Type B pancreatic cell (in vitro differentiated cells): ENCODE measurements at places on chromosomes 7 and 10. TPM values are rescaled to one million over a fixed set of nuclear protein-coding genes. Genes with fewer than 3 reads are reported as not detected.
A peak's percentile ranks its signal among the peaks of the same experiment; 100 is the strongest.

GRCh38 chr10:11902646-11903045 is 79.5 kb downstream of the PROSER2 start:
- peaks cover 8% of the 10 kb centered on the region for H3K4me1 ChIP-seq
- no peak overlapping the region for H3K4me3 ChIP-seq
- no peaks in the 10 kb centered on the region for H3K36me3 ChIP-seq
- H3K27ac ChIP-seq = no peak overlapping the region
- no peaks in the 10 kb centered on the region for H3K27me3 ChIP-seq
- no peak for DNase-seq

DNA sequence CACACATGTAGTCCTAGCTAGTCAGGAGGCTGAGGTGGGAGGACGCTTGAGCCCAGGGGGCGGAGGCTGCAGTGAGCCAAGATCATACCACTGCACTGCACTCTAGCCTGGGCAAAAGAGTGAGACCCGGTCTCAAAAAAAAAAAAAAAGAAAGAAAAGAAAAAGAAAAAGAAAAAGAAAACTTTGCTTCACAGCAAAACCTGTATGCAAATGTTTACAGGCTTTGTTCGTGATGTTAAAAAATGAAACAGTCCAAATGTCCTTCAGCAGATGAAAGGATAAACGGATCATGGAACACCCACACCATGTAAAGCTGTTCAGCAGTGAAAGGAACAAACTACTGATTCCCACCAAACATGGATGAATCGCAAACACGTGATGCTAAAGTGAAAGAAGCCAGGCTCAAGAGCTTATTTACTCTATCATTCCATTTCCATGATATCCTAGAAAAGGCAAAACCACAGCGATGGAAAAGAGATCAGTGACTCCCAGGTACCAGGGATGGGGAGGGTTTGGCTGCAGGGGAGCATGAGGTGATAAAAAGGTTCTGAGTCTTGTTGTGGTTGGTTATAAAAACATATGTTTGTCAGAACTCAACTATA is 15.1 kb downstream of the LRRC20 start:
- H3K27ac ChIP-seq = no peak overlapping the region
- DNase-seq = no peak
- H3K4me3 ChIP-seq = no peak overlapping the region
- peaks cover 7% of the 10 kb centered on the region for H3K4me1 ChIP-seq
- no peaks in the 10 kb centered on the region for H3K36me3 ChIP-seq
- H3K27me3 ChIP-seq = no peaks in the 10 kb centered on the region

- H3K36me3 ChIP-seq = no peaks in the 10 kb centered on the region
- H3K4me1 ChIP-seq = no peaks in the 10 kb centered on the region
- peak; percentile 29 for DNase-seq
- H3K27ac ChIP-seq = no peak overlapping the region
- H3K4me3 ChIP-seq = no peak overlapping the region
- H3K27me3 ChIP-seq = no peaks in the 10 kb centered on the region
Observed at GRCh38 chr10:85611746-85612377, 754.7 kb downstream of the GRID1 start.

- peak within 1 kb of the TSS; percentile 91 for H3K27ac ChIP-seq
- peak within 1 kb of the TSS; percentile 100 for H3K4me3 ChIP-seq
- peak; percentile 93 for DNase-seq
- H3K4me1 ChIP-seq = peaks cover 19% of the 10 kb centered on the region
- no peaks in the 10 kb centered on the region for H3K36me3 ChIP-seq
- peaks cover 21% of the 10 kb centered on the region for H3K27me3 ChIP-seq
Observed at GRCh38 chr10:13586676-13587355, at the start of gene PRPF18. PRPF18 (plus strand) TSS chr10:13586965; CDS start chr10:13587087, 122 bp downstream.

GRCh38 chr10:124577651-124578050 is 116.0 kb downstream of the LHPP start:
- peaks cover 2% of the 10 kb centered on the region for H3K27me3 ChIP-seq
- H3K36me3 ChIP-seq = no peaks in the 10 kb centered on the region
- no peaks in the 10 kb centered on the region for H3K4me1 ChIP-seq
- DNase-seq = no peak

DNA sequence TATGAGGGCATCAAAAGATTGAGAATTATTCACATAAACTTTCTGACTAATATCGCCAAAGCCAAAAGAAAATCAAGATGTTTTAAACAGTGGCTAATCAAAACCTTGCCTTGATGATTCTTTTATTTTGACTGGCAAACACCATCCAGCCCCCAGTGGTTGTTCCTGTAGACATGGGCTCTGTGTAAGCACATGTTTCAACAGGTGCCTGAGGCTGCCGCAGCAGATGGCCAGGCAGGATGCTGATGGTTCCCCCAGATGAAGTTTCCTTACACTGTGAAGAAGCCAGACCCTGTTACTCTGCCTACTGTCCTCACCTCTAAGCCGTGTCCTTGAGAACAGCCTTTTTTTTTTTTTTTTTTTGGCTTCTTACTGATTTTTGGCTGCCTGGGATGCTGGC is 146.5 kb downstream of the RAB11FIP2 start:
- H3K4me3 ChIP-seq = no peak overlapping the region
- no peak overlapping the region for H3K27ac ChIP-seq
- H3K27me3 ChIP-seq = no peaks in the 10 kb centered on the region
- DNase-seq = no peak

DNA sequence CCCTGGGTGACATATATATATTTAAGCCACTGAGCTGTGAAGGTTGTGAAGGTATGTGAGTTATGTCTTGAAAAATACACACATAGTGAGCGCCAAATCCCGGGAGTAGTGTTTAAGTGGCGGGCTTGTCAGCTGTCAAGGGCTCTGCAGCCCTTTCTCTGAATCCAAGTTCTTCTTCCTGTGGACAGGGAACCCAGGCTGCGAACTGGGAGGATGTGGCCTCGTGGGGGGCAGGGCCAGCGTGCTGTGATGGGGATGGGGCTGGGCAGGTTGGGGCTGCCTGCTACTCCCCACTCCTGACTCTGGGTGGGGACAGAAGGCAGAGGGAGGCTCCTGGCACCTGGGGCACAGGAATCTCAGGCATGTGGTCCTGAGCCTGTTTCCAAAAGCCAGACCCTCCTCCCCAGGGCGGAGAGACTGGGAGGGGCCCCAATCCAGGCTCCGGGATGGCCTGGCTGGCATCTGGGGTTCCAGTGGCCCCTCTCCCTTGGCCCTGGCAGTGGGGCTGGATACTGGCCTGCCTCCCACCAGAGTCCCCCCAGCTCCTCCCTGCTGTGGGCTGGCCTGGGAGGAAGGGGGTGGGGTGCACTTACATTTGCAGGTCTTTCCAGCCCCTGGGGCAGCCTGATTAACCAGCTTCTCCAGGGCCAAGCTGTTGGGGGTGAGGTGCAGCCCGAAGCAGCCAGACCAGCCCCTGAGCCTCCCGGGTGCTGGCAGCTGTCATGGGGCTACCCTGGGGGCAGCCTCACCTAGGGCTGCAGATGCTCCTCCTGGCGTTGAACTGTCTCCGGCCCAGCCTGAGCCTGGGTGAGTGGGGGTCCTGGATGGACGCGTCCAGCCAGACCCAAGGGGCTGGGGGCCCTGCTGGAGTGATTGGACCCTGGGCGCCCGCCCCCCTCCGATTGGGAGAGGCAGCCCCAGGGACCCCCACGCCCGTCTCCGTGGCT is at the start of gene UPK3B:
Gene UPK3B, plus strand, starts transcription at position 622 of the 947 bp plus-strand sequence. Its CDS starts 101 bp downstream, at position 723.
- H3K4me3 ChIP-seq = peak within 1 kb of the TSS; percentile 45
- no peaks in the 10 kb centered on the region for H3K27me3 ChIP-seq
- peaks cover 4% of the 10 kb centered on the region for H3K4me1 ChIP-seq
- peak within 1 kb of the TSS; percentile 83 for H3K27ac ChIP-seq
- peak; percentile 71 for DNase-seq

DNA sequence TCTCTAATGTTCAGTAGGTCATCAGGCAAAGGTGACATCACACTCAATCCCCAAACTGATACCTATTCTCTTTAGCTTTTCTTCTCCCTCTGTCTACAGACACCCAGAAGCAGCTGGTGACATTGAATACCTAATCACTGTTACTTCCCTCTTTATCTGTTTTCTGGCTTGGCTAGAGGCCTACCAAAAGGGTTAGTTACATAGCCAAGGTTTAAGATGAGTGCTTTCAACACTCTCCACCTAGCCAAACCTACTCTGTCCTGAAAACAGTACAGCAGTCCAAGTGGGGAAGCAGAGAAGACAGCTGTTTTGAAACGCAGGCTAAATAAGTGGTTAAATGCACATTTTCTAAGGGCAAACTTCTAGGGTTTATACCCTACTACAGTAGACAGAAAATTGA is 39.4 kb downstream of the CCNJ start:
- H3K27ac ChIP-seq = no peak overlapping the region
- no peaks in the 10 kb centered on the region for H3K36me3 ChIP-seq
- peaks cover 9% of the 10 kb centered on the region for H3K27me3 ChIP-seq

GRCh38 chr7:43752411-43752810 is 6.1 kb upstream of the BLVRA start:
- no peaks in the 10 kb centered on the region for H3K36me3 ChIP-seq
- H3K4me3 ChIP-seq = no peak overlapping the region
- H3K27me3 ChIP-seq = peaks cover 46% of the 10 kb centered on the region

DNA sequence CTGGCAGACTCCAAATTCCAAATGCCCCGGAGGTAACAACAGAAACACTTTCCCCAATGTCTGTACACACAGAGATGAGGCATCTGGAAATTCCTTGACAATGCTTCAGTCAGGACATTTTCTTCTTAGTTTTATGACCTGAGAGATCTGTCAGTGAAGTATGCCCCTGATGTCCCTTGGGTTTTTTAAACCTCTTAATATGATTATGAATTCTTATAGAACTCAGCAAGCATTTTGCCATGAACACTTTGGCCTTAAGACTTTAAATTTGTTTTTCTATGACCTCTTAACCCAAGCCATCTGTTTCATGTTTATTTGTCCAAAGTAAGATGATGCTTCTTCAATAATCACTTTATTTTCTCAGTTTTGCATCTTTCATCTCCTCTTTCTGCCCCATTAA is 1206.2 kb downstream of the GATA3 start:
- no peaks in the 10 kb centered on the region for H3K4me1 ChIP-seq
- peaks cover 11% of the 10 kb centered on the region for H3K27me3 ChIP-seq
- no peak overlapping the region for H3K4me3 ChIP-seq

DNA sequence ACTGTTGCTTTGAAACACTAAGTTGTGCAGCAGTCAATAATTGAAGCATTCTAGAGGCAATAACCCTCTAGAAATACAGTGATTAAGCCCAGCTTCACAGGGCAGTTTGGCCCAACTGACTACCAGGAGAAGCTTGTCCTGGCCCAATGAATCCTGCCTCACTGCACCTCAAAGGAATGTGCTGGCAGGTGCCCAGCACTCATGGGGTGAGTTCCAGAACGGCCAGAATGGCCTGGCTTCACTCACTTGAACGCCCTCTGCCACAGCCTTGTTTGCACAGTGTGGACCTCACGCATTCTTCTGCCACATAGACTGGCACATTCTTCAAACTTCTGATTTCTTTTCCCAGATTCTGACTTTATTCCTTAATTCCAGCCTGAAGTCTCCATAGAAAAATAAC is 6.6 kb upstream of the ITIH2 start:
- peaks cover 3% of the 10 kb centered on the region for H3K27me3 ChIP-seq
- H3K4me1 ChIP-seq = peaks cover 6% of the 10 kb centered on the region
- H3K4me3 ChIP-seq = no peak overlapping the region
- DNase-seq = no peak
- H3K36me3 ChIP-seq = no peaks in the 10 kb centered on the region
- no peak overlapping the region for H3K27ac ChIP-seq

DNA sequence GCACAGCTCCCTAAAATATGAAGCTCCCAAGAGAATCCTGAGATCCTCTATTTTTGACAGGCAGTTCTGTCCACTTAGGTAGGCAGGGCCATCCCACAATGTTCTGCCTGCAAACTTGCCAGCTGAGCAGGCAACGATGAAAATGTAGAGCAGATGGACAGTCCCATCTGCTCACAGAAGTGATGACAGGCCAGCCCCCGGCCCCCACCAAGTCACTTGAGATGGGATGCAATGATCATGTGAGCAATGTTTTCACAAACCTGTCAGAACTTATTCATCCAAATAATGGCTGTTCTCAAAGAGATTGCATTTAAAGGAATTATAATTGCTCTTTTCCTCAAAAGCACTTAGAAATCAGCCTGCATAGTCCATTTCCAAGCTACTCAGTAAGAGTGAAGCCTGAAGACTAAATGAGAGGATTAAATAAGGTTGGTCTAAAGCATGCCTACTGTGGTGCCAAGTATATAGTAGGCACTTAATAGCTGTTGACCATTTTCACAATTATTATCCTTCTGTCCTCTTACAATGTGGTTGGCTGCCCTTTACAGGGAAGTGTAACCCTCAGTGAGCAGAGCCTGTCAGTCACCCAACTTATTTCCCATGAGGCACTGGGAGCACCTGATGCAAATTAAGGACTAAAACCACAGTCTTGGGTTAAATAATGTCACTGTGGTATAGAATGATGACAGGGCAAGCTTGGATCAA is 301.2 kb downstream of the FGFR2 start:
- H3K27ac ChIP-seq = no peak overlapping the region
- peaks cover 21% of the 10 kb centered on the region for H3K4me1 ChIP-seq
- no peaks in the 10 kb centered on the region for H3K36me3 ChIP-seq
- H3K27me3 ChIP-seq = peaks cover 5% of the 10 kb centered on the region
- H3K4me3 ChIP-seq = no peak overlapping the region

- H3K27ac ChIP-seq = no peak overlapping the region
- H3K4me1 ChIP-seq = peaks cover 23% of the 10 kb centered on the region
- no peak for DNase-seq
- peaks cover 34% of the 10 kb centered on the region for H3K36me3 ChIP-seq
- no peak overlapping the region for H3K4me3 ChIP-seq
Observed at GRCh38 chr10:13634207-13634606, 47.4 kb downstream of the PRPF18 start.

DNA sequence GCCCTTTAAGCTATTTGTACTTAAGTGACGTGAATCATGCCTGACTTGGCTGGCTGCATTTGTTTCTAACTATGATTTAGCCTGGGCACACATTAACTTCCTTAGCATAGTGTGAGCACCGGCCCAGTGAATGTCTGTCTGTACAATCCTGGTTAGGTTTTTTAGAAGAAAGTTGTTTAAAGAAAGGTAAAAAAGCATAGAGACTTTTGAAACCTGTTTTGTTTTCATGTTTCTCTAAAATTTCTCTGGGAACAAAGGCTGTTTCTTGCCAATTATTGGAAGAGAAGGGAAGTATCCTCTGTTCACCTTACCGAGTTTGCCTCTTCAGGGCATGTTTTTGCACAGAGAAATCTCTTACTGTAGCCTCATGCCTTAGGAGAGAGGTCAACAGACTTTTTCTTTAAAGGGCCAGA is 42.9 kb upstream of the MET start:
- no peak overlapping the region for H3K4me3 ChIP-seq
- peak overlapping the region; percentile 66 for H3K27ac ChIP-seq
- H3K27me3 ChIP-seq = peaks cover 3% of the 10 kb centered on the region
- no peak for DNase-seq

- DNase-seq = no peak
- peaks cover 10% of the 10 kb centered on the region for H3K4me1 ChIP-seq
- H3K4me3 ChIP-seq = no peak overlapping the region
- H3K27me3 ChIP-seq = no peaks in the 10 kb centered on the region
- H3K27ac ChIP-seq = no peak overlapping the region
- H3K36me3 ChIP-seq = peaks cover 30% of the 10 kb centered on the region
Observed at GRCh38 chr7:137245890-137246289, 97.6 kb downstream of the PTN start.

ZDHHC4 gene
- total RNA-seq = 62.0 and 67.9 TPM in 2 replicates

NEBL gene
- 24.5 and 55.3 TPM in 2 replicates for total RNA-seq

POR gene
- total RNA-seq = 122 and 153 TPM in 2 replicates

UNCX gene
- total RNA-seq = 0.48 TPM in 1 of 2 replicates, not detected in the other

TMEM176B gene
- total RNA-seq = 72.9 and 98.5 TPM in 2 replicates

ELMO1 gene
- 4.9 and 29.4 TPM in 2 replicates for total RNA-seq

TUBB8 gene
- 0.29 and 0.46 TPM in 2 replicates for total RNA-seq

HOXA2 gene
- 7.7 and 26.8 TPM in 2 replicates for total RNA-seq
